ENCODE measurements at places on chromosomes 12 and 14.

- no peak for DNase-seq
Measured at GRCh38 chr14:59919570-59920377, at the start of gene LRRC9. TSS of gene LRRC9 (plus strand) at chr14:59920144.

DNA sequence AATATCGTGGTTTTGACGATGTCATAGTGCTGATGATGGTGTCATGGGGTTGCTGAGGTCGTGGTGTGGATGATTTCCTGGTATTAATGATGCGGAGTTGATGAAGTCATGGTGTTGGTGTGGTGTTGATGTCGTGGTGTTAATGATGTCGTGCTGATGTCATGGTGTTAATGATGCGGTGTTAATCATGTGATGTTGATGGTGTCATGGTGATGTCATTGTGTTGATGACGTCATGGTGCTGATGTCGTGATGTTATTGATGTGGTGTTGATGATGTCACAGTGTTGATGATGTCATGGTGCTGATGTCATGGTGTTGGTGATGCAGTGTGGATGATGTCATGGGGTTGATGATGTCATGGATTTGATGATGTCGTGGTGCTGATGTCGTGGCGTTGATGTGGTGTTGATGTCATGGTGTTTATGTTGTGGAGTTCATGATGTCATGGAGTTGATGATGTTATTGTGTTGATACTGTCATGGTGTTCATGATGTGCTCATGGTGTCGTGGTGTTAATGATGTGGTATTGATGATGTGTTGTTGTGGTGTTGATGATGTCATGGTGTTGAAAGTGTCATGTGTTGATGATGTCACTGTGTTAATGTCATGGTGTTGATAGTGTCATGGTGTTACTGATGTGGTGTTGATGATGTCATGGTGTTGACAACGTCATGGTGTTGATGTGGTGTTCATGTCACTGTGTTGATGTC lies 48.5 kb upstream of the RIMBP2 start:
- no peak for DNase-seq

DNA sequence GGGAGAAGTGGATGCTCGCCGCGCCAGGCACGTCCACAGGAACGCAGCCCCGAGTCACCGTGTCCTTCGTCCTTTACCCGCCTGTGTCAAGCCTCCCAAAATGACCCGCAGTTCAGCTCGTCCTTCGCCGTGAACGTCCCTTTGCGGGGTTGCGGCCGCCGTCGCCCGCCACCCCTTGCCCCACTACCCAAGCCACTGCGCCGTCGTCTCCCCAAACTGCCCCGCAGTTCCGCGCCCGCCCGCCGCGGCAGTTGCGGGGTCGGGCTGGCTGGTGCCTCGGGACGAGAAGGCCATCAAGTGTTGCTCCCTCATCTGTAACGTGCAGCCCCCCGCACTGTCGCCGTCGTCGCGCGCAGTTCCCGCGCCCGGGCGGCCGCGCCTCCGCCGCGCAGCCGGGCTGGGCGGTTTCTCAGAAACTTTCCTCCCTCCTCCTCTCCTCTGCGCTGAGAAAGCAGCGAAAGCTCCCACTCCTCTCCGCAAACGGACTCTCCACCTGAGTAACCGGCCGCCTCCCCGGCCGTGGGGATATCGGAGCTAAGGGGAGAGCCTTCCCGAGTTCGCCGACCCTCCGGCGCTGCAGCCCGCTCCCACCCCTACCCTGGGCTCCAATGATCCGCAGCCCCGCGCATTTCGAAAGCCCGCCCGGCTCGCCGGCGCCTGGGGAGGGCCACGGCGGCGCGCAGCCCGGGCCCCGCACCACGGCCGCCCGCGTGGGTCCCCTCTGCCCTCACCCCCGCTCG lies 6.7 kb downstream of the CDKN1B start:
- no peak for DNase-seq

GRCh38 chr14:80278293-80279023 lies 67.2 kb upstream of the DIO2 start:
- DNase-seq: no peak

- DNase-seq: no peak
Measured at GRCh38 chr14:70052990-70053389, 135.8 kb downstream of the SLC8A3 start.

DNA sequence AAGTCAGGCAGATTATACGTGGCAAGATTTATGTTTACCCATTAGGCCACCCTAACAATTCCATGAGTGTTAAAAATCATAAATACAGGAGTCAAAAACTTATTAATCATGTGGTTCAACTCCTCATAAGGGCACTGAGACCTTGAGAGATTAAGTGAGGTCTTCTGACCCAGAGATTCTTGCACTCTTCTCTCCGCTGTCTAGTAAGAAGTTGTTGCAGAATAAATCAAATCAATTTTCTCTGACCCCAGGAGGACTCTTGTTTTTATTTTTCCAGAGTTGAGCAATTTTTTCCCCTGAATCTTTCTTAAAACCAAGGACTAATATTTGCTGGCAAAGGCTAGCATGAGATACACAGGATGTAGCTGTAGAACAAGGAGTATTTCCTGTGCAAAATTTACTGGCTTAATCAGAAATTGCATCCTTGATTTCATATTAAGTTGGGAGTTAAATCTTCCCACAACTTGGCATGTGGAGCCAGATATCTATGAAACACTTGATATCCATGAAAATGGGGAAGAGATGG lies 90.9 kb upstream of the PTHLH start:
- DNase-seq: no peak

- DNase-seq: no peak
Measured at GRCh38 chr14:100841066-100841760, 15.3 kb downstream of the MEG3 start.

DNA sequence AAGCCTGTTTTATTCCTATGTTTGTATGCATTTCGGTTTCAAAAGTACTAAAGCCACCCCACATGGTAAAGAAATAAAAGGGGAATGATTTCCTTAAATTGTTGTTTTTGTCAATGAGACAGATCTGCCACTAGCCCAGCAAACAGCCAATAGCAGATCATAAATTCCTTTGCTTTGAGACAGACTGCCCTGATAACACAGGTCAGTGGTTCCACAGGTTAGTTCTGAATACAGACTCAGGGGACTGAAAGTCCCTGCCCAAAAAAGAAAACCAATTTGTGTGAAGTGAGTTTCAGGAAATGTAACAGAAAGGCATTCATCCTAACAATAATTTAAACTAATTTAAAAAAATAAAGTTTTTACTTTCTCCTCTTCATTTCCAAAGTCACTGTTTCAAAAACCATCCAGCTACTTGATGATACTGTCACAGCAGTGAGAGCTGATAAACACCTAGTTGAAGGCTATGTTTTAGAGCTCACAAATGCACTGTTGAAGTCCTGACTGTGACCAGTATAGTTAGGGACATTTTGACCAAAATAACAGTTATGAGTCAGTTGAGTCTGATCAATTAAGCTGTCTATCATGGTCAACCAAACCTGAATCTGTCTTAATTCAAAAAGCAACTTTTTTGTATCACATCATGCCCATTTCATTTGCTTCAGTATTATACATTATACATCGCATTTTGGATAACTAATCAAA lies 77.7 kb downstream of the LGR5 start:
- DNase-seq: no peak

DNA sequence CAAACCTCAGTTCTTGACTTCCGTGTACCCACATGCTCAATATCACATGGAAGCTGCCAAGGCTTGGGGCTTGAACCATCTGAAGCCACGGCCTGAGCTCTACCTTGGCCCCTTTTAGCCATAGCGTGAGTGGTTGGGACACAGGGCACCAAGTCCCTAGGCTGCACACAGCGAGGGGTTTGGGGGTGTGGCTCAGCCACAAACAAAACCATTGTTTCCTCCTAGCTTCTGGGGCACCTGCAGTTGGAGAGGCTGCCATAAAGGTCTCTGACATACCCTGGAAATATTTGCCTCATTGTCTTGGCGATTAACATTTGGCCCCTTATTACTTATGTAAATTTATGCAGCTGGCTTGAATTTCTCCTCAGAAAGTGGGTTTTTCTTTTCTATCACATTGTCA lies 628.6 kb downstream of the NRXN3 start:
- DNase-seq: no peak

DNA sequence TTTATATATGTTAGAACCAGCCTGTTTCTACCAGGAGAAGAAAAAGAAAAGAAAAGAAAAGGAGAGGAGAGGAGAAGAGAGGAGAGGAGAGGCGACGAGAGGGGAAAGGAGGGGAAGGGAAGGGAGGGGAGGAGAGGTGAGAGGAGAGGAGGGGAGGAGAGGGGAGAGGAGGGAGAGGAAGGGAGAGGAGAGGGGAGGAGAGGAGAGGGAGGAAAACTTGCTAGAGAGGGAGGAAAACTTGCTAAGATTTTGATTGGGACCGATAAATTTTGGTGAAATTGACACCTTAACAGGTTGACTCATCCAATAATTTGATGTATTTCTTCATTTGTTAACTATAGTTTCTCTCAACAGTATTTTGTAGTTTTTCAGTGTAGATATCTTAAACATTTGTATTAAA lies 164.0 kb upstream of the SYT1 start:
- DNase-seq: no peak

DNA sequence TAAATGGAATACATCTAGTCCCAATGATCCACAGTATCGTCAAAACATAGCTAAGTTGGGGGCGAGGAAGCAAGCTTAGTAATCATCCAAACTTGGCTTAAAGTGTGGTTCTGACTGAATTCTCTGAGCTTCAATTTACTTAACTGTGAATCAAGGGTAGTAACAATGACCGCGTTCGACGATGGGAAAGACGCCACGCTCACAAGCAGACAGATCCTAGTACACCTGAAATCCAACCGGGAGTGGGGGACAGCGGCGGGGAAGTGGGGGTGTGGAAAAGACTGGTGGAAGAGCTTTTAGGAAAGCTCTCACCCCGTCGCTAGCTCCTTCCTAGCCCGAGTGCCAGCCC lies 433 bp downstream of the COX16 start:
- no peak for DNase-seq

DNA sequence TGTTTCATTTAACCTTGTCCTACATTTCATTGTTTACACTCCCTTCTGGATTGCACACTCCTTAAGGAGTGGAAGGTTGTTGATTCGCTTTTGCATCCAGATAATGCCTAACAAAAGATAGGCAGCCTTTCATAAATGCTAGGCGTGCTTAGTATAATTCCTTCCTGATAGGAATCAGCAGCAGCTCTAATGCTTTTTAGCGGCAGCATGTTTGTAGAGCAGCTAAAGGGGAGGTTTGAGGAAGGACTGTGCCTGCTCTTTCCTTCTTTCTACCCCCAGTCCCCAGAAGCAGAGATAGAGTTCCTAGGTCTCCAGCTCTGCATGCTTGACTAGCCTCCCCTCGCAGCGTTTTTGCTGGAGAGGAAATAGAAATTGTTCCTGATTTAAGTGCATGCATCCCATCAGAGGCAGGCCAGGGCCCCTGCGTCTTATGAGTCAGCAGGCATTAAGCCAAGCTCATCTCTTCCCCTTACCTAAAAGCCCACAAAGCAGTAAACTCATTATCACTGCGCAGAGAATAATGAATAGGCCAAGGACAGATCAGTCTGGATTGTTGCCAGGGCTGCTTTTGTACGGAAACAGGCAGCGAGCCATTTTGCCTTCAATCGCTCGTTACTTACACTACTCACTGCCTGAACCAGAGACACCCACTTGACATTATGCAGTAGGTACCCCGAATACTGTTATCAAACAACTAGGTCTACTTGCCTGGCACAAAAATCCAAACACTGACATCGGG lies 14.0 kb upstream of the TBPL2 start:
- DNase-seq: no peak

DNA sequence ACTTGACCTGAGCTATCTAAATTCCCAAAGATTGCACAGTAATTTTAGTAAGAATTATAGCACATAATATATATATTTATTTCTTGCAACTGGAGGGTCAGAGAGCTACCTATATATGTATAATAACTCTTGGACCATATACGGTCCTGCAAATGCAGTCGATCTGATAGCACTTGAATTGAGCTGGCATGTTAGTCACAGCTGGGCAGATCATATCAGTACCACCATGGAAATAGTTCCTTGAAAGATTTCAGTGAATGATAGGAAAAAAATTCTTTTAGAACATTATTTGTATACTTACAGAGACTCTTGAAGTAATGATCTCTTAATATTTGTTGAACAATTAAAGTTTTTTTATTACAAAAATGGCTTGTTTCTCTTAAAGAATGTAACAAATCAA lies 94.5 kb upstream of the MON2 start:
- no peak for DNase-seq

DNA sequence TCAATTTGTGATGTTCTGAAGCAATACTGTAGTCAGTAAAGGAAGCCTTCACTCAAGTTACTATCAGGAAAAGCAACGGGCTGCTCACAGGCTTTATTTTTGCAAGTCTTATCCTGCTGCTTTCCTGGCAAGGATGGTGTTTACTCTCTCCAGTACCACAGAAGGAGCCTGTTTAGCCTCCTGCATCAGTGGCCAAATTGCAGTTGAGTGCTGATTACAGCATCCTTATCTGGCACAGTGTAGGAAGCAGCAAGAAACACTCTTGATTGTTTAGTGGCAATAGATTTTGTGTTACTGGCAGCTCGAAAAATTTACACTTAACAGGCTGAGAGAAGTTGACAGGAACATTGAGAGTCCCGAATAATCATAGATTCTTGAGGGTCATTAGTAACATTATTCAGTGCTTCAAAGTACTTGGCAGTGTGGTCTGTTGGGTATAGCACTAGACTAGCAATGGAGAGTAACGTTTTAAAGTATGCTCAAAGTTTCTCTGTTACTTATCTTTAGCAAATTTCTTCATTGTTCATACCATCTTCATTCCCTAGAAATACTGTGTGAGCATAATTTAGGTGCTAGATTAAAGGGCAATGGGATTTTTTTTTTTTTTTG lies 11.7 kb downstream of the TULP3 start:
- DNase-seq: no peak

DNA sequence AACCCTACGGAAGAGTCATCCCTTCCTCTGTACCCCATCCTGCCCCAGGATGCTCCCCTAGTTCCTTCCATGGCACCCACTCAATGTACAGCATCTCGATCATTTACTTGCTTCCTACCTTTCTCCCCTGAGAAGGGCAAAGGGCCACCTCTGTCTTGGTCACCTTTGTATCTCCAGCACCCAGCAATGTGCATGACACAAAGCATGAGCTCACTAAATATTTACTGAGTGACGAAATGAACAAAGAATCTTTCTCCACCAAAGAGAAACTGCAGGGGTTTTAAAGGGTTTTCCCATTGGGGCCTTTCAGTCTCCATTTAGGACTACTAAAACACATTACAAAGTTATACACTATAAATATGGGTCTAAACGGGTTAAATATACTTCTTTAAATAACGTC lies 30.6 kb downstream of the ATG14 start:
- no peak for DNase-seq

DNA sequence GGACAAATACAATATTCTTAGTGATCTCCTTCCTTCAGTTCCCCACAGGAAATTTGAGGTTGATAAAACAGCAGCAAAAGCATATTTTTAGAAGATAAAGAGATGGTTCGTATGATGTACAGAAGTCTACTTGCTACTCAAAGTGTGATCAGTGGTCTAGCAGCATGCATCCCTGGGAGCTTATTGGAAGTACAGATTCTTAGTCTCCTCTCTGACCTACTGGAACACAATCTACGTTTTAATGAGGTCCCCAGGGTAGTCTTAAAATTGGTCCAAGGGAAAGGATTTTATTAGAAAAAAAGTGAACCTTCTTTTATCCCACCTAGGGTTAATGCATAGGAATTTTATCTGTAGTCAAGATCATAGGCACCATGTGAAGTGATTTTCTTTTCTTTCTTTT lies 703.4 kb downstream of the NRXN3 start:
- no peak for DNase-seq
